CD4-positive, CD25-positive, alpha-beta regulatory T cell (primary cell): ENCODE measurements at places on chromosomes 2 and 18. TPM values are rescaled to one million over a fixed set of nuclear protein-coding genes. Genes with fewer than 3 reads are reported as not detected.

The STARD6 gene
- total RNA-seq, result not detected

GRCh38 chr2:227610123-227610522, 4.5 kb downstream of the SCYGR3 start:
- H3K4me1 ChIP-seq, result no peaks in the 10 kb centered on the region
- H3K36me3 ChIP-seq, result no peaks in the 10 kb centered on the region
- no peak overlapping the region for H3K4me3 ChIP-seq

The KCNF1 gene
- total RNA-seq, result not detected

DNA sequence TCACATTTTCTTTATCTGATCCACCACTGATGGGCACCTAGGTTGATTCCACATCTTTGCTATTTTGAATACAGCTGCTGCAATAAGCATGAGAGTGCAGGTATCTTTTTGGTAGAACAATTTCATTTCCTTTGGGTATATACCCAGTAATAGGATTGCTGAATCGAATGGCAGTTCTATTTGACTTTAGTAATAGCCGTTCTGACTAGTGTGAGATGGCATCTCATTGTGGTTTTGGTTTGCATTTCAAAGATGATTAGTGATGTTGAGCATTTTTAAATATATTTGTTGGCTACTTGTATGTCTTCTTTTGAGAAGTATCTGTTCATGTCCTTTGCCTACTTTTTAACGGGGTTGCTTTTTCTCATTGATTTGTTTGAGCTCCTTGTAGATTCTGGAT, 72.3 kb downstream of the CCDC138 start:
- no peaks in the 10 kb centered on the region for H3K4me1 ChIP-seq
- no peaks in the 10 kb centered on the region for H3K36me3 ChIP-seq
- no peak overlapping the region for H3K4me3 ChIP-seq
- H3K27ac ChIP-seq, result no peak overlapping the region

DNA sequence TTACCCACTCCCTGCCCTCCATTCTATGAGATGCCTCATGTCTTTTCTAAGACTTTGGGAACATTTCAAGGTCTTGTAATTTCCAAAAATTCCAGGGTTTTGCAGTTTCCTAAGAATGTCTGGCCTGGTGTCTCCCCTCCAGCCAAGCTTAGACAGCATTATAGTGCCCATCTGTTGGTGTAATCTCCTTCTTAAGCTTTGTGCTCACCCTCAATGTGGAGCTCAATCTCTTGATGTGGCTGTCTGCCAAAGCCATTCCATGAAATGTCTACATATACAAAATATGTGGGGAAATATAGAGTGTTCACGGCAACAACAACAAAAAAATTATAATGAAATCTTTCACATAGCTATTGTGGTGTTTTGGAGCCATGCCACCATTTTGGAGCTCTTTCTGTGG, 558.4 kb downstream of the PIK3C3 start:
- H3K27me3 ChIP-seq, result no peaks in the 10 kb centered on the region
- no peaks in the 10 kb centered on the region for H3K4me1 ChIP-seq
- no peak for DNase-seq
- no peaks in the 10 kb centered on the region for H3K36me3 ChIP-seq
- no peak overlapping the region for H3K27ac ChIP-seq

GRCh38 chr2:37616677-37617005, 54.8 kb downstream of the CDC42EP3 start:
- no peaks in the 10 kb centered on the region for H3K27me3 ChIP-seq
- H3K4me1 ChIP-seq, result peaks cover 22% of the 10 kb centered on the region
- no peak for DNase-seq
- peak overlapping the region; percentile 56 for H3K27ac ChIP-seq

DNA sequence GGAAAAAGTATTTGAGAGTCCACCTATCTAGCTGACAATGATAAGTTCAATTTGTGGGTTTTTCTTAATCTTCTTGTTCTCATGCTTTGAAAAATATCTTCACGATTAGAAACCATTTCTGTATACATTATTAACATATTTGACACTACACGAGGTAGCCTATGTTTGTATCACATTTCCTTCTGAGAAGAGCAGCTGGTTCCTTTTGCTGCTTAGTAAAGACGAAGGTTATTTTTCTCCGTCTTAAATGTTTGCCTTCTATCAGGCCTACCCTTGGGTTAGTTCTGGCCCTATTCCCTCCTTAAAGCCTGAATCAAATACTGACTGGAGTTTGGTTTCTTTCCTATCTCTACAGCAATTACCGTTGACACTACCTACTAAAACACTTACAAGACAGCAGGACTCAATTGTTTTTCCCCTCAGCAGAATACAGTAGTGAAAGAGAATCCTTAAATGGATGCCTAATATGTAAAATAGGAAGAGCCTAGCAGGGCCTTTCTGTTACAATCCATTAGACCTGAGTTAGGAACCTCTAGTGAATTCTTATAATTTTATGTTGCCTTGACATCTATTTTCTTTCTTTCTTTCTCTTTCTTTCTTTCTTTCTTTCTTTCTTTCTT, 790.4 kb downstream of the EPHA4 start:
- DNase-seq, result no peak
- H3K4me1 ChIP-seq, result no peaks in the 10 kb centered on the region
- H3K27me3 ChIP-seq, result no peaks in the 10 kb centered on the region
- no peaks in the 10 kb centered on the region for H3K36me3 ChIP-seq
- H3K4me3 ChIP-seq, result no peak overlapping the region
- no peak overlapping the region for H3K27ac ChIP-seq

GRCh38 chr18:73774811-73775509, 372.7 kb downstream of the FBXO15 start:
- no peak for DNase-seq
- H3K27ac ChIP-seq, result no peak overlapping the region
- H3K4me1 ChIP-seq, result no peaks in the 10 kb centered on the region
- no peak overlapping the region for H3K4me3 ChIP-seq
- no peaks in the 10 kb centered on the region for H3K36me3 ChIP-seq

The LYPD6B gene
- not detected for total RNA-seq

- DNase-seq, result no peak
- no peak overlapping the region for H3K4me3 ChIP-seq
Observed at GRCh38 chr2:66189553-66189952, 245.4 kb upstream of the MEIS1 start.

- H3K27ac ChIP-seq, result no peak overlapping the region
- no peak overlapping the region for H3K4me3 ChIP-seq
- DNase-seq, result no peak
Observed at GRCh38 chr2:44148999-44149398, 19.7 kb upstream of the PPM1B start.

DNA sequence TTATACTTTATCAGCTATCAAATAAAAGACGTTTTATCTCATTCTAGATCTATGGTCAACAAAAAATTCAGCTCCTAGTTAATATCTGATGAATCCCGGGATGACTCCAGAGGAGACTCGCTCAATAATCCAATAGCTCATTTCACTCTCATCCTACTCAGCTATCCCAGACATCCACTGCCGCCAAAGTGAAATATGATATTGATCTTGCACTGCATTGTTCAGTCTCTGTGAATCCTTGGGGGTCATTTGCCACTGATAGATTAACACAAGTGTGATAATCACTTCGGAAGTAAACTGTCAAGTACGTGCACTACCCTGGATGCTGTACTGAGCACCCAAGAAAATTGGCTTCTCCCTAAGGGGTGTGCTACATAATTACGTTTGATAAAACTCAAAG, 249.1 kb downstream of the SUCLG1 start:
- no peak overlapping the region for H3K4me3 ChIP-seq
- H3K27ac ChIP-seq, result no peak overlapping the region
- H3K27me3 ChIP-seq, result peaks cover 7% of the 10 kb centered on the region
- H3K36me3 ChIP-seq, result no peaks in the 10 kb centered on the region
- H3K4me1 ChIP-seq, result no peaks in the 10 kb centered on the region

- H3K27ac ChIP-seq, result peak overlapping the region; percentile 89
- H3K4me1 ChIP-seq, result peaks cover 96% of the 10 kb centered on the region
- peaks cover 13% of the 10 kb centered on the region for H3K36me3 ChIP-seq
Observed at GRCh38 chr2:233082931-233083755, 23.0 kb downstream of the INPP5D start.

The RIT2 gene
- not detected for total RNA-seq

DNA sequence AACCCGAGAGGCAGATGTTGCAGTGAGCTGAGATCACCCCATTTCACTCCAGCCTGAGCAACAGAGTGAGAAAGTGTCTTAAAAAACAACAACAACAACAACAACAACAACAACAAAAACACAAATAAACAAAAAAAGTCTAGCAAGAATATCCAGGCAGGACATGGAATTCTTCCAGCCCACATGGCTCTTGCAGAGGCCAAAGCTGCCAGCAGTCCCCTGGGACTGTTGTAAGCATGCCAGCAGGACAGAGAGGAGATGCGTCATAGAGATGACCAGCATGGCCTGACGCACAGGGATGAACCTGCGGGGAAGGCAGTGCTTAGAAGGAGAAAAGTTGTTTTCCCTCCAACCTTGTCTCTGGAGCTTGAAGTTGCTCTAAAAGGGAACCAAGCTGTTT, 182.3 kb upstream of the PGAP1 start:
- H3K36me3 ChIP-seq, result peaks cover 58% of the 10 kb centered on the region
- no peak overlapping the region for H3K4me3 ChIP-seq
- H3K4me1 ChIP-seq, result no peaks in the 10 kb centered on the region
- no peak for DNase-seq
- no peaks in the 10 kb centered on the region for H3K27me3 ChIP-seq

The SERPINB11 gene
- total RNA-seq, result not detected

DNA sequence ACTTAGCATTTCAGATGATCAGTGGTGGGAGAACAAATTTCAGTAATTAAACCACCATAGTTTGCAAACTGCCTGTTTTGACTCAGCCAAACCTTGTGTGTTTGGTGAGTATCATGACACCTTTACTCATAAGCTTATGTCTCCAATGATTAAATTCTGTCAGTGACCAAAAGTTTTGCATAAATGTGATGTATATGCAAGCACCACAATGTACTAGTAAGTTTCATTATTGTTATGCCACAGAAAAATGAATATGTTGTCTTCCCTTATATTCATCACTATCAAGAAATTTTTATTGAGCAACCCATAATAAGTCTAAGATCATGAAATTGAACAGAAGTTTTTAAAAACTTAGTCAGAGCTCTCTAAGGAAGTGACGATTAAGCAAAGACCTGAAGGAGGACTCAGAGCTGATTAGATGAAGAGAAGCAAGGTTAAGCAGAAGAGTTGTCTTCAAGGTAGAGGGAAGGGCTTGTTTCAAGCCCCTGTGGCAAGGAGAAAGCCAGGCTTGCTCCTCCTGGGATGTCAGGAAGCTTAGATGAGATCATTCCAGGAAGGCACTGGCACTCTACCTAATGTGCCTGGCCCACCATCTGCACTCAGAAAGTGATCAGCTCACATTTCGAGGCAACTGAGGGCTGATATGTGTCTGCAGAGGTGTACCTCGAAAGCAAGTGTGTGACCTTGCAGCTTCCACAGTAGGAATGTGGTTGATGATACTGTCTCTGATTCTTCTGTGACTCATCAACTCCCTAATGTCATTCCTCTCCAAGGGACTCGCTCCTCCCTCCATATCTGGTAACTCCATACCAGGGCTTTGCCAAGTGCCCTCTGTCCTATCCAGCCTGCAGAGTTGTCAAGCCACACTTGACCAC, 54.7 kb downstream of the KCTD18 start:
- H3K27me3 ChIP-seq, result no peaks in the 10 kb centered on the region
- H3K27ac ChIP-seq, result peak overlapping the region; percentile 34
- peak overlapping the region; percentile 15 for H3K4me3 ChIP-seq
- DNase-seq, result no peak
- H3K4me1 ChIP-seq, result peaks cover 19% of the 10 kb centered on the region

- H3K4me3 ChIP-seq, result no peak overlapping the region
- no peak for DNase-seq
- no peak overlapping the region for H3K27ac ChIP-seq
- H3K27me3 ChIP-seq, result no peaks in the 10 kb centered on the region
Observed at GRCh38 chr2:109403841-109404201, 209.9 kb downstream of the SEPTIN10 start.

The GPR35 gene
- 11.0 TPM for total RNA-seq

The C2orf92 gene
- total RNA-seq, result 20.4 TPM

- DNase-seq, result no peak
- no peak overlapping the region for H3K27ac ChIP-seq
- H3K36me3 ChIP-seq, result no peaks in the 10 kb centered on the region
- H3K27me3 ChIP-seq, result no peaks in the 10 kb centered on the region
Observed at GRCh38 chr2:133641942-133642725, 73.9 kb upstream of the NCKAP5 start.

- peaks cover 8% of the 10 kb centered on the region for H3K4me1 ChIP-seq
- no peak overlapping the region for H3K27ac ChIP-seq
- H3K27me3 ChIP-seq, result peaks cover 15% of the 10 kb centered on the region
- peak; percentile 12 for DNase-seq
Observed at GRCh38 chr18:62331581-62332356, 6.7 kb downstream of the TNFRSF11A start.

DNA sequence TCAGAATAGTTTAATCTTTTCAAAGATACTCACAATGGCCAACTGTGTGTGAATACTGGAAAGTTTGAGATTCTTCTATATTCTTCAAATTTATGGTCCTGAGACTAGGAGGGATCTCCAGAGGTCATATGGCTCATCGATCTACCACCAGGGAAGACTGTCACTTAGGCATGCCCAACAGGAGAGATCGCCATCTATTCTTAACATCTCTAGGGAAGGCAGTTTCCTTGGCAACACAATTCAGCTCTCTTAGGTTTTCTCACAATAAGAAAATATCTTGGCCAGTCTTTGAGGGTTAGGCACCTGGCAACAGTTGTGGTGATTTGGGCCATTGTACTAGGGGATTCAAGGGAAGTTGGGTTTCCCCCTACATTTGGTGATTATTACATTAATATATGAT, 107.2 kb downstream of the GALNT3 start:
- H3K27ac ChIP-seq, result no peak overlapping the region
- H3K27me3 ChIP-seq, result peaks cover 5% of the 10 kb centered on the region
- no peaks in the 10 kb centered on the region for H3K4me1 ChIP-seq
- H3K4me3 ChIP-seq, result no peak overlapping the region
- no peaks in the 10 kb centered on the region for H3K36me3 ChIP-seq

The COLEC12 gene
- not detected for total RNA-seq

GRCh38 chr2:233449921-233450863, 95.9 kb downstream of the DGKD start:
- H3K27ac ChIP-seq, result no peak overlapping the region
- no peak for DNase-seq
- H3K27me3 ChIP-seq, result no peaks in the 10 kb centered on the region
- H3K4me1 ChIP-seq, result no peaks in the 10 kb centered on the region
- no peak overlapping the region for H3K4me3 ChIP-seq

DNA sequence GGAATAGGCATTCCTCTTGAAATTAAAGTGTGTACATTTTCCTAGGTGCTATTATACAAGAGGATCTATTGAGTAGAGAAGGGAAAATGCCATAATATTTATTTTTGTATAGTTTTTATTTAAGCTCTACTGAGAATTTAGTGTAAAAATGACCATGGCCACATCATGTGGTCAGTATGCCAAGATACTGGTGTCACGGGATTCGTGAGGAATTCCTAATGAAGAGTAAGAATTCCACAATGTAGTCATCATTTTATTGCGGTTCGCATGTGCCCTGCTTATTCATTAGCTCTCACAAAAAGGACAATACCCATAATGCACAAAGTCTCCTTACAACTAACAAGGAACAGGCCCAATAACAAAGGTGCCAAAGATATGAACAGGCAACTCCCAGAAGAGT, 39.3 kb upstream of the PARD3B start:
- no peaks in the 10 kb centered on the region for H3K27me3 ChIP-seq
- no peaks in the 10 kb centered on the region for H3K4me1 ChIP-seq
- H3K36me3 ChIP-seq, result no peaks in the 10 kb centered on the region
- H3K27ac ChIP-seq, result no peak overlapping the region
- no peak for DNase-seq

The TRIM43B gene
- total RNA-seq, result not detected
